ENCODE measurements at places on chromosomes 7 and 10.

- no peak for DNase-seq
These were observed 93.4 kb downstream of the ZNF365 start for GRCh38 chr10:62467527-62467926.

DNA sequence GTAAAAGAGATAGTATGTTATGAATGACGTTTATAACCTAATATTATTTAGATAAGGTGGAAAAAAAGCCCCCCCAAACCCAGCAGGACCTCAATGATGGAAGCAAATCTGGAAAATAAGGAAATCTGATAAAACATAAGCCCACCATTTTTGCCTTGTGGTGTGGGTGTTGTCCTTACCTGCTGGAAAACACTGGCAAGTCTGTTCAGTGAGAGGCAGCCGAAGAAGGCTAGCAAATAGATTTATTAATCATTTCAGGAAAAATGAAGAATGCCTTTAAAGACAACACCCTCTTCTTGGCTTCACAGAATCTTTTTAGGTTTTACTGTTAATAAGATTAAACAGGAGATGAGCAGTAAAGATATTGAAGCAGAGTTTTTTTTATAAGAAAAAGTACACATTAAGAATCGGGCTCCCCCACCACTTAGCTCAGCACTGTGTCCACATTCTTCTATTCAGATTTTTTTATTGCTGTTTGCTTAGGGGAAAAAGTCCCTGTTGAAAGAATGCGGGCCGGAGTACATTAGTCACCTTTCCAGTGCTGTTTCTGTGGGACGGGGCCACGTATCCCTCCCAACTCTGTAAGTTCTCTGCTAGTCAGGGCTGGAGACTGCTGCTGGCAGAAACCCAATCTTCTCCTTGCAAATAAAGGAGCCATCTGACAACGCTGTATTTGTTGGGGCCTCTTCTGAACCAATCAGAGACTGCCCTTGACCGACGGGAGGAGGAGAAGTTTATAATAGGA lies 104.1 kb downstream of the EVX1 start:
- peak; percentile 55 for DNase-seq

DNA sequence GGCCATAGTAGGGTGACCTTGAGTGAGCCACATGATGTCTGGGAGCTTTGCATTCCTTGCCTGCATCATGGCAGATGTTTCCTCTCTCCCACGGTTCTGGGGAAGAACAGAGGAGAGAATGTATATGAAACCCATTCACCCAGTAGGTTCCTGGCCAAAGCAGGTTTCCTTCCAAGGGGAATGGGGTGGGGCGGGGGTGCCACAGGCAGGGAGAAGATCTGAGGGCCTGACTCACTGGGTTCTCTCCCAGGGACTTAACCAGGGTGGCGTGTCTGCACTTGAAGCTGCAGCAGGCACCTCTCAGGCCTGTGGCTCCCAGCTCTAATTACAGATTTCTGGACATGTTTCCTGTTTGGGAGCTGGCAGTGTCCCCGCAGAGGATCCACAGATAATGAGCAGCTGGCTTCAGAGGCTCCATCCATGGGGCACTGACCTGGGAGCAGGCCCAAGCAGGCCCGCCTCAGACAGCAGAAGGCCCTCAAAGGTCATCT lies 50.2 kb upstream of the ZMIZ1 start:
- no peak for DNase-seq

DNA sequence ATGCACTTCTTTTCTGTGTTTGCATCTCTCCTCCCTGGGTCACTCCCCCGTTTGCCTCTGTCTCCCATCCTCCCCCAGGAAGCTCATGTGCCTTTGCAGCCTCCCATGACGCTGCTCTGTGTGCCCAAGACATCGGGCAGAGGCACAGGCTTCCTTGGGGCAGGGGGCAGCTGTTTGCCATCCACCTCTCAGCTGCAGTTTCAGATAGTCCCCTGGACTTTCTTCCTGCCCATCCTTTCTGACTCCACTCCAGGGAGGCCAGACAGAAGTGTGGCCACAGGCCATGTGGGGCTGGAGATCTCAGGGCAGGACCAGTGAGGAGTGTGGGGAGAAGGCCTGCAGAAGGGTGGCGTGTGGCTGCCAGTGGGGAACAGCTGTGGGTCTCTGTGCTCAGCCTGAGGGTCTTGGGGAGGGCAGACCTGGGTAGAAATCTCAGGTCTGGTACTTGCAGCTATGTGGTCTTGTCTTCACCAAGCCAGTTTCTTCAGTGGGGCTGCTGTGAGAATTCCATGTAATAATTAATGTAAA lies 10.6 kb upstream of the SAMD8 start:
- DNase-seq, result no peak

- no peak for DNase-seq
These were observed 178.8 kb upstream of the ITGB1 start for GRCh38 chr10:33136781-33137180.

- DNase-seq, result no peak
These were observed 104.4 kb downstream of the SVIL start for GRCh38 chr10:29530112-29530976.
